ENCODE measurements at places on chromosomes 5 and 9. TPM values are rescaled to one million over a fixed set of nuclear protein-coding genes. Genes with fewer than 3 reads are reported as not detected.

Gene OBP2B
- polyA plus RNA-seq = not detected

Gene PCDHGC5
- not detected for polyA plus RNA-seq

Gene SPINK5
- polyA plus RNA-seq = 0.75 TPM

Gene CCNI2
- polyA plus RNA-seq = 1.9 TPM

Gene DMRT3
- polyA plus RNA-seq = not detected

Gene TXNDC8
- polyA plus RNA-seq = not detected

Gene TEX48
- polyA plus RNA-seq = not detected

Gene FOXD4
- 0.25 TPM for polyA plus RNA-seq

Gene SLC2A8
- 12.9 TPM for polyA plus RNA-seq

Gene IL5
- not detected for polyA plus RNA-seq

Gene GARIN3
- not detected for polyA plus RNA-seq

Gene JAKMIP2
- polyA plus RNA-seq = 0.13 TPM

Gene SLIT3
- 1.7 TPM for polyA plus RNA-seq

Gene MYMK
- polyA plus RNA-seq = not detected

Gene UNC13B
- 13.3 TPM for polyA plus RNA-seq

Gene TMEM215
- polyA plus RNA-seq = not detected

Gene ABLIM3
- polyA plus RNA-seq = 11.8 TPM

Gene IL13
- not detected for polyA plus RNA-seq

Gene DIPK1B
- 1.6 TPM for polyA plus RNA-seq
